ENCODE measurements at places on chromosomes 4 and X. TPM values are rescaled to one million over a fixed set of nuclear protein-coding genes. Genes with fewer than 3 reads are reported as not detected.

GRCh38 chr4:177974461-177974860 is 532.2 kb upstream of the AGA start:
- no peak for DNase-seq

GRCh38 chrX:40146262-40147125 is 48.7 kb upstream of the BCOR start:
- no peak for DNase-seq

NLGN4X gene
- 1.3 TPM for polyA plus RNA-seq

STARD8 gene
- polyA plus RNA-seq = 2.8 TPM

UGT2B17 gene
- polyA plus RNA-seq = 2.1 TPM

HSFX1 gene
- polyA plus RNA-seq = 0.25 TPM

DNA sequence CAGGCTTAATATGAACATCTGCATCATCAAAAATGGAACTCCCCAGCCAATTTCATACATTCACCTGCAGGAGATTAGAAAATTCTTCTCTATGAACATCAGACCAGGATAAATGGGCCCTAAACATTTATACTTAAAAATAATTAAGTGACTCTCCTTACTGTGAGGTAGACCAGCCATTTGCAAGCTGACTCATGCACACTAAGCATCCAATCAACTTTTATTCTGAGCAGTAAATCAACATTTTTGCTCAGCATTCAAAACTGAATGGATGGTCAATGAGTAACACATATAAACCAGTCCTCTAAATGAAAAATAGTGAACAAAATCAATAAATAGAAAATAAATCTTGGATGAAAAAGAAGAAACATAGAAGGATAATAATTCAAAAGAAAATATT is 19.9 kb upstream of the PCDH10 start:
- no peak for DNase-seq

DNA sequence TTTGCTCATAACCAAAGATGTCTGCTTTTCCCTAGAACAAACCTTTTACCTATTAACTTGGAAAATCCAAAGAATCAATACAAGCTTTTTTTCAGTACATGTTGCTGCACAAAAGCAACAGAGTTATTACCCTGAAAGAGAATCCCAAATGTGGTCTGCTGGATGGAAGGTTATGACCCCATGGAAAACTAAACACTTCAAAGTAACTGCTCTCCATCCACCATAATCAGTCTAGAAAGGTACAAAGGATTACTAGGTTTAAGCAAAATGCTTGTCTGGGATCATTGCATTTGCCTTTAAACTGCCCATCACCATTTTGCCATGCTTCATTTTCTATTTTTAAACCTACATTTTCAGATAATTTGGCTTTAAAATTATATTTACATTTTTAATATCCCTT is 11.7 kb downstream of the MMRN1 start:
- no peak for DNase-seq

DNA sequence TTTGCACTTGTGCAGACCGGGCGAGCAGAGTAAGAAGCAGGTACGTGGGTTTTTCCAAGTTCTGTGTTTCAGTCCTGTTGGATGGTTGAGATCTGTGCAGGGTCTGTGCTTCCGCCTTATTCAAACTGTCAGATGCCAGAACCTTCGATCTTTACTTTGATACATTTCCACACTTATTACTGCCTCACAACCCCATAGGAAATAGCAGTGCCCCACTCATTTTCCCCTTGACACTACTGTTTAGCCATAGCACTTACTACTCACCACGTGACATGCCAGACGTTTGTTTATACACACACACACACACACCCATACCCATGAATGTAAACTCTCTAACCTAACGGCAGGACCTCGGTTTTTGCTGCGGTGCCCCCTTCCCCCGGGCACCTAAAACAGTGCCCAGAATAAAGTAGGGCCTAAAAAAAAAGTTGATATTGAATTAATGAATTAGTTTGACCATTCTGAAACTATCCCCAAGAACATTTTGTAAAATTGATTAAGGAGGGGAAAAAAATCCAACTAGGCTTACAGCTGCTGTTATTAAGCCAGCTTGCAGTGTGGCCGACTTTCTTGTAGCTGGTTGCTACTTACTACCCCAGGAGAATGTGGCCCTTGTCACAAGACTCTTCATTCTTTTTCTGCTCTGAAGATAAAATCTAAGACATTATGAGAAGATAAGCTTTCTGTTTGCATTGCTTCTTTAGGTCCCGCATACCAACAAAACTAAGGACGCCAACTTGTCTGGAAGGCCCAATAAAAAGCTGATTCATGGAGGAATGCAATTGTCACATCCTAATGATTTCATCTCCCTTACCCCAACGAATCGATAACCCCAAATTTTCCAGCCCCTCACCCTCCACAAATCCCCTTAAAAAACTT is 704 bp upstream of the SEPSECS start:
- DNase-seq = no peak

MAML3 gene
- polyA plus RNA-seq = 5.2 TPM

STK32B gene
- 4.8 TPM for polyA plus RNA-seq

GABRQ gene
- polyA plus RNA-seq = 0.09 TPM

GRCh38 chr4:151114986-151115385 is 15.6 kb downstream of the RPS3A start:
- DNase-seq = no peak

- DNase-seq = no peak
Observed at GRCh38 chrX:43702079-43702524, 46.0 kb downstream of the MAOA start.

- no peak for DNase-seq
Observed at GRCh38 chr4:18684932-18685331, 663.4 kb upstream of the LCORL start.

DNA sequence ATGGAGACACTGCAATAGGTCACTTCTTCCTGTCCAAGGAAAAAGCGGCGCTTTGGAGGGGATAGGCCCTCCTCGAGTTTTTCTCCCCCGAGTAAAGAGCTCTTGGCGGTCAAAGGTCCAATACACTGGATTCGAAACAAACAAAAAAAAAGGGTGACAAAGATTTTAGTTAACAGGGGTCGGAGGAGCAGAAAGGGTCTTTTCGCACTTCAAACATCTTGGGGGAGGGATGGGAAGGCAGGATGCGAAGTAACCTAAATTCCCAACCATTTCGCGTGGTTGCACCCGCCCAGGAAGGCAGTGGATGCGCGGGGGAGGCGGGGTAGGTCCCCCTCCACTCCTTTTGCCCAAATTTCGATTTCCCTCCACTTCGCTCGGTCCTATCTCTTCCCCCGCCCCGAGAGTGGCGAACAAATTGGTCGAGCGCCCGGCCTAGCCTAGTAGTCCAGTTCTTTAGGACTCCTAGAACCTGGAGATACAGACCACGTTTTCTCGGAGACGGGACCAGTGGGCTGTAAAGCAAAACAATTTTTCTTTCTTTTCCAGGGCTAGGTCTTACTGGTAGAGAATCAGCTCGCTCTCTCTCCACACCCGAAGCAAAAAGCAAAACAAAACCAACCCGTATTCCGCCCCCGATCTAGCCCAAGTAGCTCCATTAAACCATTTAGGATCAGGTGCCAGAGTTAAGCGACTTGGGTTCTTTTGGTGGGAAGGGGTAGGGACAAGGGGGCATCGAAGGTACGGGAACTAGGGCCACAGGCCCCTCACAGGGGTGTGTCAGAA is 2.0 kb upstream of the STAG2 start:
- DNase-seq = peak; percentile 3

MAGIX gene
- 3.0 TPM for polyA plus RNA-seq

- no peak for DNase-seq
Observed at GRCh38 chr4:79425586-79425985, 17.6 kb upstream of the GK2 start.

AMBN gene
- polyA plus RNA-seq = 0.84 TPM

GRCh38 chr4:68256284-68256683 is 10.8 kb upstream of the TMPRSS11B start:
- DNase-seq = no peak

- no peak for DNase-seq
Observed at GRCh38 chrX:129626026-129626425, 28.7 kb downstream of the APLN start.

GRCh38 chr4:60794372-60794771 is 405.8 kb upstream of the ADGRL3 start:
- no peak for DNase-seq

DRD5 gene
- polyA plus RNA-seq = 0.11 TPM

DNA sequence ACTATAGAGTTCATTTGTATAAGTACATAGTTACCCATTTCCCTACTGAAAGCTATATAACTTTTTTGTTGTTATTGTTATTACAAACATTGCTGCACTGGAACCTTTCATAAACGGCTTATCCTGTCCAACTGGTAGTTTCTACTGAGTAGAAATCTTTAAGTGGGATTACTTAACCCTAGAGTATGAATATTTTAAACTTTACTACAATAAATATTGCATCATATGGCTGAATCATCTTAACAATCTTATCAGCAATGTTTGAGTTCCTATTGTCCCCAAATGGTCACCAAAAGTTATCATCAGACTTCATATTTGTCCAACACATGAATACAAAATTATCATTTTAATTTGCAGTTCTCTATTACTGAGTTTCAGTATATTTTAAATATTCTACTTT is 40.5 kb downstream of the LCORL start:
- DNase-seq = no peak

DNA sequence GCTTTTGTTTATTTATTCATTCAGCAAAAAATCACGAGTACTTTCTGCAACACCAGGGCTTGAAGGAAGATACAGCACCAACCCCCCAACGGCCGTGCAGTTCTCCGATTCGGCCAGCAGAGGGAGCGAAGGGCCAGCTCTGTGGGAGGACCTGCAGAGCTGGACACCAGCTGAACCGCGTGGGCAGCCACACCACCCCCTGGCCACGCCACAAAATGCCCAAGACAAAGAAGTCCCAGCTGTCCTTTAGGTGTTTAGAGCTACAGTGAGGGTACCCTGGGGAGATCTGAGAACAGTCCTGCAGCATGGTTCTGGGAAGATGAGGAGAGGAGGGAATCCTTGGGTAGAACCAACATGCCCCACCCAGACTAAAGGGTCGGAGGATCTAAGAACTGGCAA is 83.1 kb downstream of the RELL1 start:
- DNase-seq = peak; percentile 65

DNA sequence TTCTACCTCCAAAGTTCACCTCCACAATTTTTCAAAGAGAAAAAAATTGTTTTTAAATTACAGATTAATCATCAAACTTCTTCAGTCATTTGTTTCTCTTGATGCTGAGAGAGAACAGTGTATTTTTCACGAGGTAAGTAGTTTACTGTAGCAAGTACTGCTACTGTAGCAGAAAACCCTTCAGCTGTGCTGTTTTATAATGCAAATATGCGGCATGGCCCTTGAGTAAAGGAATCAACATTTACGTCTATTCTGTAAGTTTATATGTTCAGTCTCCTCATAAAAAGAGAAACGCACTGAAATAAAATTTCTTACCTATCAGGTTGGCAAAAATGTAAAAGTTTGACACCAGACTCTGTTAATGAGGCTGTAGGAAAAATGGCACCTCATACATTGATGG is 399.0 kb downstream of the NKX6-1 start:
- no peak for DNase-seq

DNA sequence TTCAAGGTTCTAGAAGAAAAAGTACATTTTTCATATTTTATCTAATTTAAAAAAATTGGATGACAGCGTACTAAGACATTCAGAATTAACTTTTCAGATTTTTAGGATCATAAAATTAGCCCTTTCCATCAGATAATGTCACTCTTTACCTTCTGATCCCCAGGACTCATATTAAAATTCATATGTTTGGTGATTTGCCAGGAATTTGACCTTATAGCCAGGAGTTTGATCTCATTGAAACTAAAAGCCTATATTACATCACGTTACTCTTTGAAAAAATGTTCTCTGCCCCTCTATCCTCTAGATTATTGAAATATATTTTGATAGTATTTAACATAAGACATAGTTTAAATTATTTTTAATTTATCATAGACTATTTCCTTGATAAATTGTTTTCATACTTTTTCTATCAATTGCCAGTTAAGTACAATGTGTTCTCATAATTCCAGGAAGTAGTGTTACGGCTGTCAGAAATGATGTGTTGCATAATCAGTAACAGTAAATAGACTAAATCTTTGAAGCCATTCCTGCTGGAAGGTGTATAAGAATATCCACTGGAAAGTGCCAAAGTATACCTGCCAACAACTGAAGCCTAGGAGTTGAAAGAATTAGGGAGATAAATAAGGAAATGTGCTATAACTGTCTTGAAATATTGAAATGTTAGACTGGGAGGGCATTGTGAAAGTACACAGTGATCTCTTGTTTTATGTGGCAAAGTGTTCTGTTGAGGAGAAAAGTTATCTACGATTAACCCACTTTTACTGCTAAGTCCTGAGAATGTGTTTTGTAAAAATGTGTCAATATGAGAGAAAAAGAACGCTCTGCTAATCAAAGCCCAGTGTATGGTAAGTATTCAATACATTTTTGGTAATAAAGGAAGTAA is 32.9 kb upstream of the PDGFC start:
- no peak for DNase-seq

AFM gene
- 0.02 TPM for polyA plus RNA-seq

MID1IP1 gene
- polyA plus RNA-seq = 22.3 TPM

GRCh38 chr4:156515295-156515694 is 456.3 kb downstream of the PDGFC start:
- DNase-seq = no peak

PRKG2 gene
- polyA plus RNA-seq = 0.84 TPM

DNA sequence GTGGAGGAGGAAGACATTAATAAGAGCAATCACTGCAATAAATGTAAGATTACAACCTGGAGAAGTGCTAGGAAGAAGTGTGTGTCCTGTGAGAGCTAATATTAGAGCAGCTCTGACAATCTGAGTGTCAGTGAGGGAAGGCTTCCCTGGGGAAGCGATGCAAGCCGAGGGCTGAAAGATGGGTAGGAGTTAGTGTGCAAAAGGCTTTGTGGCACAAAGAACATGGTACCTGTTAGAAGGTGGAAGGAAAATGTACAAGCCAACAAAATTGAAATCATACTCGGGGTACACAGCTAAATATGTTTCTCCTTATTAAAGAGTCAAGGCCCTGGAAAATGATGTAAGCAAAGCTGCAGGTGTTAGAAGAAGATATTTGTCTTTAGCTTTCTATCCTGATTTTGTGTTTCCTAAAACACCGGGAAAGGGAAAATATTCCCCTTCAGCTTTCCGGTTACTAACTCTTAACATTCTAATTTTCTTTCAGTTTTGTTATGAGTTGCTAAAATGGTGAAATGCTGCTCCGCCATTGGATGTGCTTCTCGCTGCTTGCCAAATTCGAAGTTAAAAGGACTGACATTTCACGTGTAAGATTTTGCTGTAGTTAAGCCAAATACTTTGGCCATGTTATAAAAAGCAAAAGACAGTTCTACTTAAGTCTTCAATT is 808 bp downstream of the THAP6 start:
- DNase-seq = peak; percentile 15

- no peak for DNase-seq
Observed at GRCh38 chrX:73850124-73851013, 287.4 kb downstream of the CHIC1 start.

GRCh38 chr4:71784569-71785197 is 804 bp upstream of the GC start:
- no peak for DNase-seq
